ENCODE measurements at places on chromosomes 6 and 20. TPM values are rescaled to one million over a fixed set of nuclear protein-coding genes. Genes with fewer than 3 reads are reported as not detected.
A peak's percentile ranks its signal among the peaks of the same experiment; 100 is the strongest.

- no peak for DNase-seq
Observed at GRCh38 chr20:51946586-51946985, 144.3 kb upstream of the SALL4 start.

GRCh38 chr20:5492937-5493336 lies 176.2 kb upstream of the PROKR2 start:
- DNase-seq: no peak

ANKRD6 gene
- 29.4 TPM for total RNA-seq

DNA sequence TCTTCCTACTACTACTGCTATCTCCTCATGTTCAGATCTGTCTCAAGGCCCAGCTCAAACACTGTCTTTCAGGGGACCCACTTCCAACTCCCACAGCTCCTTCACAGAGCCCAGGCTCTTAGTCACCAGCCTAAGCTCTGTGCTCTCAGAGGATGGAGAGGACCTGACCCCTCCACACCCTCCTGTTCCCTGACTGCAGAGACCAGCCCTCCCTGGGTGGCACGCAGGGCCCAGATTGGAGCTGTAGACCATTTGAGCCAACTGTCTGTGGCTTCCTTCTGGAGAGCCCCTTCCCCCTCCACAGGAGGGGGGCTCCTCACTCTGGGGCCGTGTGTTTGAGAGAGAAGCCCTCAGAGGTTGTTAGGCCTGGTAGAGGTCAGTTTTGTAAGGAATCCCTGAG lies 9.8 kb downstream of the SNPH start:
- no peak for DNase-seq

OPRL1 gene
- total RNA-seq: 2.5 TPM

DNA sequence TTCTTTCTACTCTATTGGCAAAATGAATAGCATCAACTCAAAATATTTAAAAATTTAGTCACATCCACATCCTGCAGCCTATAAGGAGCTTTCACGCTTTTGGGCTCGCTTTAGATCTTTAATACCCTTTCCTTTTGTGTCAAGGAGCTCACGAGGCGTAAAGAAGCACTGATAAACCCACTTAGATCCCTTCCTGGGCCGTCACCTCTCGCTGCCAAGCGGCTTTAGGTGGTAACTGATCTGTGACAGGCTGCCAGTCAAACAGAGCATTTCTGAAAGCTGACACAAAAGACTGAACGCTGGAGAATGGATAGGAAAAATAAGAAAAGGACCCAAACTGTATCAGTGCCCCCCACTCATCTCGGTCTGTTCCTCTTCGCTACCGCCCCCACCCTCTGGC lies 385.7 kb upstream of the MMS22L start:
- DNase-seq: peak; percentile 8

DNA sequence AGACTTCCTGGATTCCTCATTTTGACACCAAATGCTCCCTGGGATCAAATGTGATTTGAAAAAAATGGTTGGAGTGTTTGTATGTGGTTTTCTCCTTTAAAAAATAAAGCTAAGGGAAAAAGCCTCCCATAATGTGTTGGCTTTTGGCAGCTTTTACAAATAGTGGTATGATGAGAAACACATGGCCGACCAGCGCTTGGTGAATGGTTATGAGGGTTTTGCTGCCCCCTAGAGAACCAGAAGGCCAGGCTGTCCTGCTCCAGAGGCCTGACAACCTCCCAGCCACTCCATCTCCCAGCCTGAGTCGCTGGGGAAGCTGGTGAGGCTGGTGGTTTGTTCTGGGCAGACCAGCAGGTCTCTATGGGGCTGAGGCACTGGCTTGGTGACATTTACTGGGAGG lies 69.3 kb downstream of the CLIC5 start:
- peak; percentile 97 for DNase-seq

- DNase-seq: no peak
Observed at GRCh38 chr6:81844686-81845085, 92.2 kb upstream of the TENT5A start.

DNA sequence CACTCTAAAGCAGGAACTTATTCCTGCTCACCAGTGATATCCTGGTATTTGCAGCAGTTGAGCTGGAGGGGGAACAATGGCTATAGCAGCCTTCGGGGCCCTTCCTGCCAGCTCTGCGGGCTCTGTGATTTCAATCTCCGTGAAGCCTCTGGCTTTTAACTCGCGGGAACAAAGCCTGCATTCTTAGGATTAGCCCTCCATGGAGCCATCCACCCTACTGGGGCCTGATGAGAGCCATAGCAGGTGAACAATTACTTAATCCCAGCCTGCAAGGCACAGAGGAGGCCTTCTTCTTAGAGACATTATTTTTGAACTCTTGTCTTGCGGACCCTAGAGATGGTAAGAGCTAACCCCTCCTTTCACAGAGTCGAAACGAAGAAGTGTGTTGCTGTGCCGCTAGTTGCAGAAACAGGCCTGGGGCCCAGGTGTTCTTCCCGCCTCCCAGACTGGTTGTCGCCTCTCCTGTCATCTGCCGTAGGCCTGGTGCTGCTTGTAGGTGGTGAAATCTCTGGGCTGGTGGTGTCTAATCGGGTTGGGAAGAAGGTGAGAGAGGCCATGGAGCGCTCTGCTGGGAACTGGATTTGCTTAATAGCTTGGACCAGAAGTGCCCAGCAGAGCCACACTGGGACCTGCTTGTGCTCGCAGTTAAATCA lies 9.7 kb downstream of the GHRH start:
- no peak for DNase-seq

GNAS-AS1 gene
- total RNA-seq: 1.9 TPM

DNA sequence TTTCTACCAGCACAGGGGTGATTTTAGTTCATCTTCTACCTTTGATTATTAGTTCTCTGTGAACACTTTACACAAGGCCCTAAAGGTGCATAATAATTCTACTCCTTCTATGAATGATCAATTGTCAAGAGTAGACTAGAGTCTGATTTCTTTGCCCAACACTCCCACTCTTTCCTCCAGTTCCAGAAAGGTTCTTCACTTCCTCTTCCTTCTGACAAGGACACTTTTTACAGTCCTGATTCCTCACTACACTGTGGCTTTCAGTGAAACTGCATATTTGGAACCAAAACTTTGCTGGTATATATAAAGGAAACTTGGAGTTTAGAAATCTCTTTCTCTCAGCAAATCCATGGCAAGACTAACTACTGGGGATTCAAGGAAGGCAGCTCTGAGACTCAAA lies 10.6 kb upstream of the RSPO3 start:
- no peak for DNase-seq

GRCh38 chr6:168428052-168428826 lies 12.7 kb upstream of the SMOC2 start:
- DNase-seq: peak; percentile 51

DNA sequence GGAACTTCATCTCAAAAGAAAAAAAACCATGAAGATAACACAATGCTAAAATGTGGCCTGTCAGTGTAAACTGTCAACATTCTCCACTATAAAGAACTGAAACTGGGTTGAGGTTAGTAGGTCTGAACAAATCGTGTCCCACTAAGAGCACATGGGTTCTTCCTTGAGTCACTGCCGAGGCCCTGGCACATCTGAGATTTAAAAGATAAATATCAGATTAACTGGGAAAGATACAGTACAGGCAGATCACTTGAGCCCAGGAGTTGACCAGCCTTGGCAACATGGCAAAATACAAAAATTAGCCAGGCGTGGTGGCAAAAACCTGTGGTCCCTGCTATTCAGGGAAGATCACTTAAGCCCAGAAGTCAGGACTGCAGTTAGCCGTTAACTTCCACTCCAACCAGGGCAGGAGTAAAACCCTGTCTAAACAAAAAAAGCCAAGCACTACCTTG lies 5.6 kb downstream of the EEF1A1 start:
- DNase-seq: no peak

DNA sequence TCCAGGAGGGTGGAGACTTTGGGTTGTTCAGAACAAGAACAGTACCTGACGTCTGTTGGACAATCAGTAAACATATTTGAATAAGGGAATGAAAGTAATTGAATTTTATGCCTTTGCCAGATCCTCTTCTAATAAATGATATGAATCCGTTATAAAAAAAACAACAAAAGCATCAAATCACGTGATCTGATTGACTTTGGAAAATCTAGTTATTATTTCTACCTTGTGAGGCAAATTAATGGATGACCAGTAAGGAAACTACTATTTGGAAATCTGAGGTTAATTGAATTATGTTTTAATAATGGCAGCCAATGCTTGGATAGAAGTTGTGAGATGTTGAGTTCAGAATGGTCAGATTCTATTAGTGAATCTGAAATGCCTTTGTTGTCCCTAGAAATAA lies 399.5 kb downstream of the TFAP2B start:
- DNase-seq: no peak

DNA sequence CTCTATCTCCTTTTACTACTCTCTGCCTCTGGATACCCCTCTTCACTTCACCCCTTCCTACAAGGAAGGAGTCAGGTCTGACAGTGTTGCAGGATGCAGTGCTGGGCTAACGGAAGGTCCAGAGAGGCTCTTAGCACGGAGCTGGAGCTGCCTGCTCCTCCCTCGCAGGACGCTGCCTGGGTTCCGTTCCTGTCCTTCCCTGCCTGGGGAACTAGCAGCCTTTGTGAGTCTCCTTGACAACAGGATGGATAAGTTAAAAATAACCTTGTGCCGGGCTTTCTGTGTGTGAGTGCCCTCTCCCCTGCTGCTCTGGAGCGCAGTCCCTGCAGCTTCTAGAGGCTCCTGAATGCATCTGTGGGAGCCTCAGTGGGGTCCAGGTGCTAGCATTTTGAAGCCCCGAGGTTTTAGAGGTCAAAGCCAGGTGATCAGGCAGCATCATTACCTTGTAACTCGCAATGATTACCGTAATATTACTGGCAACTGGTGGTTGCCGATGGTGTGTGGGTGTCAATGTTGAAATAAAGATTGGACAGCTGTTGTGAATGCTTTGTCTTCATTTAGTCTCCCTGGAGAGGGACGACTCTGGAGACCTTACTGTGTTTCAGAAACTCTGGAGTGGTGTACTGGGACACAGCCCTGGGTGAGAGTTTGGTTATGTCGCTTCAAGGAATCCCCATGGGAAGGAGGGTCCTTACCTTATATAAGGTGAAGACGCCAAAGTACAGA lies 44.4 kb downstream of the CDS2 start:
- DNase-seq: peak; percentile 55

STX11 gene
- total RNA-seq: 45.4 TPM

- no peak for DNase-seq
Observed at GRCh38 chr6:158610319-158610968, 34.1 kb downstream of the DYNLT1 start.

DNA sequence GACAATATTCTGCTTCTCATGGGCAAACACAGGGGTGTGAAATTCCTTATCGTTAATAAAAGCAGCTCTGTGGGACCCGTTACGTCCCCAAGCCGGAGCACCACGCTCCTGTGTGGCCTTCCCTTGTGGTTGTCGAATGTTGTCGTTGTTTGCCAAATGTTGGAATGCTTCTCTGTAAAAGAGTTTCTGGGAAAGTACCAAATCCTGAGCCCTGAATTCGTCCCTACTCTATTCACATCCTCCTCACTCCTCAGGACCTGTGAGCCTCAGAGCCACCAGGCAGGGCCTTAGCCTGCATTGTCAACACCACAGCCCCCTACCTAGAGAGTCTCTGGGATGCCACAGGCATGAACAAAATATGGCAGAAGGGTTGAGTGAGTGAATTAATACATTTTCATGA lies 64.0 kb downstream of the THBS2 start:
- no peak for DNase-seq

SRMS gene
- not detected for total RNA-seq

ABCF1 gene
- 55.4 TPM for total RNA-seq

LY6G6F gene
- total RNA-seq: not detected

DNA sequence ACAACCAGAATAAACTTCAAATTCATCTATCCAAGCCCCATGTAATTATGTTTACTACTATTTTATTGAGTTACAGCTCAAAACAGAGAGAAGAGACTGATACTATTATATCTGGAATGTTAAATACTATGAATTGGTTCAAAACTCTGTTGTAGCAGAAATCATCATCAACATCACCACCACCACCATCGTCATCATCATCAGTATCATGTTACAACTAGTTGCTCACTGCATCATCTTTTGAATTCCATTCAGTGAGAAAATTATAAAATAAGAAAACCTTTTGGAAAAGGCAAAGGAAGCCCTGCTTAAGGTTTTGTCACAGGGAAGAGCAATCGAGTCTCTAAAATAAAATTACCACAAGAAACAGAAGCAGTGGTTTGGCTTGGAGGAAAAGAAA lies 36.2 kb upstream of the THEMIS start:
- no peak for DNase-seq

- DNase-seq: peak; percentile 52
Observed at GRCh38 chr6:132813173-132813856, 1.1 kb upstream of the RPS12 start.

FOXS1 gene
- total RNA-seq: 2.7 TPM

DNA sequence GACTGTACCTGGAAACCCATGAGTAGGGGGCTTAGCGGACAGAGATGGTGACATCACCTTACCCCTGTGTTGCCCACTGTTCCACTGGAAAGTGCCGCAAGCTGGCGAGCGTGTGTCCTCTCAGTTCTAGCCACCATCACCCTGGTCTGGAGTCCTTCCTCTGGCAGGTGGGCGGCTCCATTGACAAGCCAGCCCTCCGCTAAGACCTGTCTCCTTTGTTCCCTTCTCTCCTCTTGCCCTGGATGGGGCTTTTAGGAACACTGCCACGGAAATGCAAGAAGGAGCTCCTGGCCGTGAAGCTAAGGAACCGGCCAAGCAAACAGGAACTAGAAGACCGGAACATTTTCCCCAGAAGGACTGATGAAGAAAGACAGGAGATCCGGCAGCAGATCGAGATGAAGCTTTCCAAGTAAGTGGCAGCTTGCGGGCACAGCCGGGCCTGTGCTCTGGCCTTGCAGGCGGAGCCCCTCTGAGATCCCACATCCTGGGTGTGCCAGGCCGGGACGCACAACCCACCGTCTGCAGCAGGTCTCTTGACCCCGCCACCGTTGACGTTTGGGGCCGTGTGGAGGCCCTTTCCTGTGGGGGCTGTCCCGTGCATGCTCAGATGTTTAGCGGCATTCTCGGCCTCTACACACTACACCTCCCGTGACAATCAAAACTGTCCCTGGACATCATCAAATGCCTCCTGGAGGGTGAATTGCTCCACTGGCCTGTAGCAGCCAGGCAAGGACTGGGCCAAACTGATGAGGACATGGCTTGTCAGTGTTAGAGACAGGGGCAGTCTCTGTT lies 127.5 kb downstream of the SYCP2 start:
- no peak for DNase-seq

GRCh38 chr6:13453771-13454251 lies 33.6 kb downstream of the GFOD1 start:
- DNase-seq: no peak

DNA sequence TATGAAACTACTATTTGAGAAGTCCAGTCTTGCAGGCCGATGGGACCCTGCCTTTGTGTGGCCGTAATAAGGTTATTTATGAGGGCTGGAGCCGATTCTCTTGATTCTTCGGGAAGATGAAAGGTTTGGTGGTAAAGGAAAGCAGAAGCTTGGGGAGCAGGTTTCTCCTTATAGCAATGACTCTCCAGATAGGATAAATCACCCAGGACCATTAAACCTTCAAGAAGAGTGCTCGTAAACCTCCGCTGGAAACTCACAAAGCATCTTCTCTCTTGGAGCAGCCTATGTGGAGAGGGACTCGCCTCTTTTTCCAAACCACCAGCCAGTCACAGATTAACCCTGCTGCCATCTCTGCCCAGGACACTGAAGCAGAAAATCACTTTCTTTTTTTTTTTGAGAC lies 69.6 kb upstream of the SALL4 start:
- no peak for DNase-seq

GRCh38 chr6:24358219-24358821 lies 461 bp upstream of the DCDC2 start:
- DNase-seq: no peak

LAMA4 gene
- 121 TPM for total RNA-seq

GRCh38 chr20:31566319-31566657 lies 38.8 kb upstream of the ID1 start:
- DNase-seq: no peak

KIAA1755 gene
- 2.0 TPM for total RNA-seq

ENPP3 gene
- 0.77 TPM for total RNA-seq

- DNase-seq: peak; percentile 57
Observed at GRCh38 chr20:53070706-53071392, 98.7 kb downstream of the TSHZ2 start.

TSPO2 gene
- total RNA-seq: not detected

Data from lung (tissue), 17 donors.